Immature natural killer cell (primary cell): ENCODE measurements at places on chromosomes 13 and 19. TPM values are rescaled to one million over a fixed set of nuclear protein-coding genes. Genes with fewer than 3 reads are reported as not detected.

- no peak overlapping the region for H3K4me3 ChIP-seq
- no peak overlapping the region for H3K27ac ChIP-seq
- H3K27me3 ChIP-seq: peaks cover 22% of the 10 kb centered on the region
These were observed 883 bp downstream of the NPHS1 start for GRCh38 chr19:35851213-35852028.

GRCh38 chr13:38494445-38494844, 144.8 kb downstream of the UFM1 start:
- no peak for DNase-seq
- no peaks in the 10 kb centered on the region for H3K36me3 ChIP-seq
- no peak overlapping the region for H3K4me3 ChIP-seq
- no peak overlapping the region for H3K27ac ChIP-seq

The ATP1A3 gene
- 0.29 TPM for polyA plus RNA-seq

DNA sequence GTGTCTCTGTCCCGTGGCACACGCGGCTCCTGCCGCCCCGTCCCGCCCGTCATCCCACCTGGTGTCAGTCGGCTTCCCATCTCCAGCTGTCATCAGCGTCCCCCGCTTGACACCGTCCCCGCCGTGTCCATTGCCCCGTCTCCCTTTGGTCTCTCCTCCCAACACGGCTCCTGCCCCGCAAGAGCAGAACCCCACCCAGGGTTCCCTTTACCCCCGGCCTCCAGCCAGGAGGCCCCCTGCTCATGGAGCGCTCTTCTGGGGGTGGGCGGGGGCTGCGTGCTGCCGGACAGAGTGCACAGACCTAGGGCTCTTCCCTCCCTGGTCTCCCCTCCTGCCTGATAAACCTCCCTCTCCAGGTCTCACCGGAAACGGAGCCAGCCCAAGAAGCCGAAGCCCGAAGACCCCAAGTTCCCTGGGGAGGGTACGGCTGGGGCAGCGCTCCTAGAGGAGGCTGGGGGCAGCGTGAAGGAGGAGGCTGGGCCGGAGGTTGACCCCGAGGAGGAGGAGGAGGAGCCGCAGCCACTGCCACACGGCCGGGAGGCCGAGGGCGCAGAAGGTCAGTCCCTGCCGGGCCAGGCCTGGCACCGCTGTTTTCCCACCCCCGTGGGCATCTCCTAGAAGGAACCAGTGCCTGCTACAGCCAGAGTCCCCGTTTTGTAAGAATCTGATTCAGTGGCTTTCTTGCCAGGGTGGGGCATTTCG, 150.5 kb downstream of the KDM4B start:
- H3K27me3 ChIP-seq: peaks cover 3% of the 10 kb centered on the region
- no peak overlapping the region for H3K4me3 ChIP-seq
- H3K36me3 ChIP-seq: peaks cover 19% of the 10 kb centered on the region
- peaks cover 17% of the 10 kb centered on the region for H3K4me1 ChIP-seq
- no peak for DNase-seq
- H3K27ac ChIP-seq: no peak overlapping the region

The ZNF83 gene
- polyA plus RNA-seq: 5.2 TPM
